CD4-positive, alpha-beta T cell treated with Interleukin-6 for 4 hours (primary cell): ENCODE measurements at places on chromosomes 16 and 17.

GRCh38 chr17:15966183-15966878, 21.4 kb downstream of the ADORA2B start:
- DNase-seq = no peak

DNA sequence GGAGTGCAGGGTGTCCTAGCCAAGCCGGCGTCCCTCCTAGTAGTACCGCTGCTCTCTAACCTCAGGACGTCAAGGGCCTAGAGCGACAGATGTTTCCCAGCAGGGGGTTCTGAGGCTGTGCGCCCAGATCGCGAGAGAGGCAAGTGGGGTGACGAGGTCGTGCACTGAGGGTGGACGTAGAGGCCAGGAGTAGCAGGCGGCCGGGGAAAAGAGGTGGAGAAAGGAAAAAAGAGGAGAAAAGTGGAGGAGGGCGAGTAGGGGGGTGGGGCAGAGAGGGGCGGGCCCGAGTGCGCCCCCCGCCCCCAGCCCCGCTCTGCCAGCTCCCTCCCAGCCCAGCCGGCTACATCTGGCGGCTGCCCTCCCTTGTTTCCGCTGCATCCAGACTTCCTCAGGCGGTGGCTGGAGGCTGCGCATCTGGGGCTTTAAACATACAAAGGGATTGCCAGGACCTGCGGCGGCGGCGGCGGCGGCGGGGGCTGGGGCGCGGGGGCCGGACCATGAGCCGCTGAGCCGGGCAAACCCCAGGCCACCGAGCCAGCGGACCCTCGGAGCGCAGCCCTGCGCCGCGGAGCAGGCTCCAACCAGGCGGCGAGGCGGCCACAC, at the start of gene MMP2:
Gene MMP2, plus strand, starts transcription at position 372 of the 603 bp plus-strand sequence. CDS start 282 bp downstream, outside the sequence.
- DNase-seq = no peak

- DNase-seq = no peak
Measured at GRCh38 chr17:11900655-11901054, 96.6 kb downstream of the ZNF18 start.

DNA sequence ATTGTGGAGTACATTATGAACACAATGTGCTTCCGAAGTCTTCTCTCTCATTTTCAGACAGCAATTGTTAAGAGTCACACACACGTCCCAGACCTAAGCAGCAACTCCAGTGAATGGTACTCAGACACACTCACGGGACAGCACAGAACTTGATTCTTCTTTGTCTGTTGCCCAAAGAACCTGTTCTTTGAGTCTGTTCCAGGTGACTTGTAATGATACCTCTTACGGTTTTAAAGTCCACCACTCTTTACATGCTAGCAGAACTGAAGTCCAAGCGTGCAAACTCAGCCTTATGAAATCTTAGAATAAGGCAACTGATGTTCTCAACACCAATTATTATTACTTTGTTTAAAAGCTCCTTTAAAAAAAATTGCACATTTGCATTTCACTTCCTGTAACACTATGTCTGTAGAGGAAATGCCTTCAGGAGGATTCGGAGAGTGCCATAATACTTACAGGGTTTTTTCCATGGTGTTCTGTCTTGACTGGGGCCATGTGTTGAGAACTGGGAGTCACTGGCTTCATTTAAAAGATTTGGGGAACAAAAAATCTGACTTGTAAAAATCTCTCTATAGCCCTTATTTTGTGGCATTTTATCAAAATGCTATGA, 48.1 kb downstream of the MARF1 start:
- no peak for DNase-seq

DNA sequence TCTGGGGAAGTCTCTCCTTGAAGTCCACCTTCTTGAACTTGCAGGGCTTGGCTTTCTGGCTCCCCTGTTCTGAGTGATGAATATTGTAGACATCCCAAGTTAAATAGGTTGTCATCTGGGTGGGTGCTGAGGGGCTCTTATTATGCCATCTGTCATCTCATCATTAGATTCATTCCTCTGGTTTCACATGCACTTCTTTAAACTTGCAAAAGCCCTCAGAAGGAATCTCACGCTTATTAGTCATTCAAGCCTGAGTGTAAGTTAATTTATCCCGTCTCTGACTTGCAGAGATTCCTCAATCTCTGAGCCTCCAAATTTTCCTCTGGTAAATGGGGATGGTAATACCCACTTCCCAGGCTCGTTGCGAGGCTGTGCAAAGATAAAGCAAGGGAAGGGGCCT, 5.7 kb downstream of the MGAT5B start:
- no peak for DNase-seq

DNA sequence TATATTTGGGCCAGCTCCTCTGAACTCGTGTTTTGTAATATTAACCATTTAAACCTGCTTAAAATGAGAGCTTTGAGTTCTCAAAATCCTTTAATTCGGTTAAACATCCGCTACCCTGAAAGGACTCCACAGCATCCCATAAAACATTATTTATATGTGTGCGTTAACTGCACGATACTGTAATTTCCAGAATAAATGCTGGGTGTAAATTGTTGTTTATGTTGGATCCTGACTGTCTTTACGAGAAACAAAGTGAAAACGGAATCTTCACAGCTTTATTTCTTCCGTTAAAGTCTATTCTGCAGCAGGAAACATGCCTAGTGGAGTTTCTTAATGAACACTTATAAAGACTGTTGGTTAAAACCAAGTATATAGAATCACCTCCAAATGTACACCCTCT, 143.4 kb downstream of the SNX11 start:
- no peak for DNase-seq

DNA sequence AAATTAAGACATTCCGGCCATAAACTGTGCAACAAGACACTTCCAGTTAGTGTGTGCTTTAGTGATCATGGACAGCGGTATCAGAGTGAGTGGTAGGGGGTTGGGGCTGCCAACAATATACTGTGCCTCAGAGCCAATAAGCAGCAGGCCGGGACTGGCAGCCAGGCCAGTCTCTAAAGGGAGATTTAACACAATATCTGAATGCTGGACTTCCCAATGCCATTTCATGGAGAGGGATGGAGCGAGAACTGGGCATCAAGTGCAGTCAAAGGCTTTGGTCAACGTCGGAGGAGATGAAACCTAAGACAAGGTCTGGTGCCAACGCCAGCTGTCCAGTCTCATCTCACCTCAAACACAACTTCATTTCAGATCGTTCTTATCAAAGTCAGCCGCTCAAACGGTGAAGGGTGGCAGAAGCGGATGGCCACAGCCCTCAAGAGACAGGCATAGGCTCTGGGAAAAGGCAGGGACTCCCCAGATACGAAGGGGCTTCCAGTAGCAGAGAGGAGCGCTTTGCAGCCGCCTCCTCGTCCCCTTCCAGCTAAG, 935 bp downstream of the USP32 start:
- peak; percentile 23 for DNase-seq

- DNase-seq = no peak
Measured at GRCh38 chr17:30095507-30096244, 20.9 kb upstream of the NSRP1 start.

GRCh38 chr17:72321896-72322295, 201.1 kb downstream of the SOX9 start:
- no peak for DNase-seq

GRCh38 chr16:88854306-88855111, 2.2 kb downstream of the GALNS start:
- DNase-seq = peak; percentile 33
